ENCODE measurements at places on chromosomes 11 and 22.
A peak's percentile ranks its signal among the peaks of the same experiment; 100 is the strongest.

DNA sequence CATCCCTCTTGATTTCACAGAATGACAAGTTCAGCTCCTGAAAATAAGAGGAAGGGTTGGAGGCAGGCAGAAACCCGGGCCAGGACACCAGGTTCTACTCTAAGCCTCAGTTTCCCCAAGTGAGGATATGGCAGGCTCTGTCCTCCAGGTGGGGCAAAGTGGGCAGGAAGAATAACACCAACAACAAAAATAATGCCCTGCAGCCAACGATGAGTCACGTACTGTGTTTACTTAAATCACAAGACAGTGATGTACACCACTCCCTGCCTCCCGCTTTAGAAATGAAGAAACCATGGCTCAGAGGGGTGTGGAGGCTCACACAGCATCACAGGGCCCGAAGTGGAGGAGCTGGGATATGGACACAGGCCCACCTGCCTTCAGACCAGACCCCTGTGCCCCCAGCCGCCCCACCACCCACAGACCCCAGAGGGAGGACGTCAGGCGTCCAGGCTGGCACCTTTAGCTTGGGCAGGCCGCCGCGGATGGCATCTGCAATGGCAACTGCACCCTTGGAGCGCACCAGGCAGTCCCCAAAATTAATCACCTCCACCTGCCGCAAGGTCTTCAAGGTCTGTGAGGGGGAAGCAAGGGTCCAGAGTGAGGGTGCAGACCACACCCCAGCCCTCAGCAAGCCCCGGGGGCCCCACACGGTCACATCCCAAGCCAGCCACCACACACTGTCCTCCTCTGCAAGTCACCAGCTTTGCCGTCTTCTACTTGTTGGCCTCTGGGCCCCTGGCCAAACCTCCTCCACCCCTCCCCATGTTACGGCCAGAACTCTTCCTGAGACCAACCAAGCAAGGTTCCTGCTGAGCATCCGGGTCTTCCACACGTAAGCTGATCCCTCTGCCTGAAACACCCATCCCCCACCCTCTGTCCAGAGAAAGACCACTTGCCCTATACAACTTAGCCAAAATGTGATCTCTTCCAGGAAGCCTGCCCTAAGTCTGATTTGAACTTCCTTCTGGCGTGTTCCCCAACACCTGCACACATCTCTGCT lies 15.8 kb upstream of the CHADL start:
- peak; percentile 61 for DNase-seq

GRCh38 chr11:126720539-126721235 lies 279.9 kb downstream of the KIRREL3 start:
- no peak for DNase-seq

GRCh38 chr22:32217465-32217864 lies 12.6 kb upstream of the RFPL2 start:
- no peak for DNase-seq

- no peak for DNase-seq
Observed at GRCh38 chr11:128550261-128550821, 37.0 kb downstream of the ETS1 start.

DNA sequence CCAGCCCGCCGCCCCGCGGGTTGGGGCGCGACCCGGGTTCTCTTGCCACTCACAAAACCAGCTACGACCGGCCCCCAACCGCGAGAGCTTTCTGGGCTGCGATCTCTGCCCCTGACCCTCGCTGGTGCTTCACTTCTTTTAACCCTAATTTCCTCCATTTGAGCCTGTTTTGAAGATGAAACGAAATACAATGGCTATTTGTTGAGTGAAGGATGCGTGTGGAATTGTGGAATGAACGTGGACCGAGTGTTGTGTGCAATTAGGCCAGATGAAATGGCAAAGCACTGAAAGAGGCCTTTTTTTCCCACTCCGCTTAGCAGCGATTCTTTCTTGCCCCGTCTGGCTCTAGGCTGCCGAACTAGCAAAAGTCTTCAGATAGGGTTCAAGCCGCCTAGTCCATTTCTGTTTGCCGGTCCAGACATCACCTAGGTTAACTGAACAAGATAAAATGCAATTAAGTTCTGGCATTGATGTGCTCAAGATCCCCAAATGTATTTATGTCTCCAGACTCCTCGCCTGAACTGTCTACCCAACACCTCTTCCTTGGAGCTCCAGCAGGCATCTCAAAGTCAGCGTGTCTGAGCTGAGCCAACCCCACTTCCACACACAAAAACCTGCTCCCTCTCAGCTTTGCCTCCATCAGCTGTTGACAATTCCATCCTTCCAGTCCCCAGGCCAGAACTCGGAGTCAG lies 471 bp upstream of the TMEM184B start:
- DNase-seq, result no peak
